ENCODE measurements at places on chromosomes 5 and 9.

GRCh38 chr9:121309171-121309570, 41.2 kb downstream of the GSN start:
- DNase-seq, result no peak

DNA sequence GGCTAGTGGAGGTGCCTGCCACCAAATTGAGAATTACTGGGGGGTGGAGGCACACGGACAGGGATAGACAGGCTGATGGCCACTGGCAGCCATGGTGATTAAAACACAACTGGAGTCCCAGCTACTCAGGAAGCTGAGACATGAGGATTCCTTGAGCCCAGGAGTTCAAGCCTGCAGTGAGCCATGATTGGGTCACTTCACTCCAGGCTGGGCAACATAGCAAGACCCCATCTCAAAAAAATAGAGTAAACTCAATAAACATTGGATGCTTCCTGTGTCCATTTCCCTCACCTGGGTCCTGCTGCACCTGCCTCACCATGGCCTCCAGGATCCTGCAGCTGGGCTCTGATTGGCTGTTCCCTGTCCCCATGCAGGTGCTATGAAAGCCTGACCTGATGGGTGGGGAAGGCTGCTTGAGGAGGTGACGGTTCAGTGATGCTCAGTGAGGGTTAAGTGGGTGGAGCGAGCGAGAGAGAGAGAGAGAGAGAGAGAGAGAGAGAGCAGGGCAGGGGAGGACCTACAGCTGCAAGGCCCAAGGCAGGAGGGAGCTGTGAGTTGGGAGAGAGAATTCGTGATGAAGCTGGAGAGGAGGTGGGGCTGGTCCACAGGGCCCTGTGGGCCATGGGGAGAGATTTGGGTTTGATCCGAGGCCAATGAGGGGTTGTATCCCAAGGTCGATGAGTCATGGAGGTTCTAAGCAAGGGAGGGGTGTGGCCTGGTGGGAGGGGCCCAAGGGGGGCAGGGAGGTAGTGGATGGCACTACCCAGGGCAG, 36.7 kb upstream of the FUBP3 start:
- DNase-seq, result no peak

- DNase-seq, result no peak
Observed at GRCh38 chr5:178770621-178771020, 40.2 kb upstream of the ZNF354A start.

GRCh38 chr5:137233726-137234125, 265.4 kb downstream of the SPOCK1 start:
- DNase-seq, result no peak

DNA sequence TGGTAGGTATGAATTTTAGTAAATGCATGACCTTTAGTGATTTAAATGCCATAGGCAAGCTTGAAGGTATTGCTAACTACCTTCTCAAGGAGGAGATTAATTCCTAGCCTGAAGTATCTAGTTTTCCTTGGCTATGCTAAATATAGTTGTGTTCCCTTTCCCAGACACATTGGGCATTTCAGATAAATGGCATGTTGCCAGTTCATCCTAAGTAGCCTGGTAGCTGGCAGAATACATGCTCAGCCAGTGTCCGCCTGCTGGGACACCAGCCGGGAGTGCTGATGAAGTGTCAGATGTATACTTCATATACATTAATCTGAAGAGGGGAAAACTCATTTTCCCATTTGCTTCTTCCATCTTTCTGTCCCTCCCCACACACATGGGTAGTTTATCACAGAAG, 196.9 kb downstream of the MAST4 start:
- DNase-seq, result no peak

DNA sequence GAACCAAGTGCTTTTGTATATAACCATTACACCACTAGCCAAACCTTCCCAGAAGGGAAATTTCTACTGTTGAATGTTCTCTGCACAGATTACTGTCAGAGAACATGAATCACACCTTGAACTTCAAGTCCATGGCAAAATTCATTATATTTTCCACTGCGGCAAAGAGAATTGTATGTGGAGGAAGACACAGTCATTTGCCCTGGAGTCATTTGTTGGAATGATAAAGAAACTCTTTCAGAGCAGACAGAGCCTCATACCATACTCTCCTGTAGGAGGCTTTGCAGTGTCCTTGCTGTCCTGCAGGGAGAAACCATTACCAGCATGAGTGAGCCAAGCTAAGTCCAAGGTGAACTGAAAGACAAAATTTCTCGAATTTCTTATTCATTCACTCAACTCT, 369.0 kb downstream of the ARHGEF28 start:
- DNase-seq, result no peak

GRCh38 chr5:134119720-134120119, 5.2 kb downstream of the TCF7 start:
- DNase-seq, result no peak

GRCh38 chr9:95874989-95875304, 544 bp upstream of the ERCC6L2 start:
- DNase-seq, result peak; percentile 32

DNA sequence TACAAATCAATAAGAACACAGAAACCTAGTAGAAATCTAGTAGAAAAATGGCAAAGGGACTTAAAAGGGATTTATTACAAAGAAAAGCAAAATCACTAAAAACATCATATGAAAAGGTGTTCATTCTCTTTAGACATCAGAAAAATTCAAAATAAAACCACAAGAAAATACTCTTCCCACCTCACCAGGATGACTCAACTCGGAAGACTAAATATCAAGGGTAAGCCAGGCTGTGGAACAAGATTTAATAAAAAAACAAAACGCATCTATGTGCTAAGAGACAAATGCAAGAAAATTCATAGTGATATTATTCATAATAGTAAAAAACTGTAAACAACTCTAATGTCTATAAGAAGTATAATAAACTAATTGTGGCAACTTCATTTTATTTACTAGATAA, 181.6 kb upstream of the GHR start:
- no peak for DNase-seq

DNA sequence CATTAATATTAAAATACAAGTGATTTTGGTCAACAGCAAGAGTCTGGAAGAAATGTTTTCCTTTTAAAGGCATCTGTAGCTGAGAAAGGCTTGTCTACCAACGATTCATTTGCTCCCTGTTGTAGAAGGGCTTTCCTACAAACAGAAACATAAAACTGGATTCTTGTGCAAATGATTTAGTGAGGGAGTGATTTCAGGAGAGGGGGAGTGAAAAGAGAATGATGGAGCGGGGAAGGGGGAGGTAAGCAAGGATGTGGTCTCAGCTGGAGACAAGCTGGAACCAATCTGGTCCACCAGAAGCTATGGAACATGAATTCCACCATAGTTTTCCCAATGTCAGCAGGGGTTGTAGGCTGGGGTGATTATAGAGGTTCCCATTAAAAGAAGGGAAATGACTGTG, 196.3 kb downstream of the FBXO4 start:
- no peak for DNase-seq

- DNase-seq, result no peak
Observed at GRCh38 chr9:32581512-32582143, 8.7 kb upstream of the NDUFB6 start.

DNA sequence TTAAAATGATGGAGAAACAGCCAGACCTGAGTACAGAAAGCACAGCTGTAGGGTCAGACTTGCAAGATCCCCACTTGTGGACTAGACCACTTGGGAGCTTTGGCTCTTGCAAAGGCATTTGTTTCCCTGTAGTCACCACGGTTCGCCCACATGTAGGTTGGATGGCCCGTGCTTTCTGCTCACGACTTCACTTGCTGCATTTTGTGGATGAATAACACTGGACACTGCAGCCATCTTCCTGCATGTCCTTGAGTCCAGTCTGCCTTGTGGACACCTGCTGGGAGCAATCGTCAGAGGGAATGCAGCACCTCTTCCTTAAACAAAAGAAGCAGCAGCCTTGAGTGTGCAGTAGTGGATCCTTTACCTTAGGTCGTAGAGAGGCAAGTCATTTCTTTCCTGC, 372.9 kb upstream of the IRX2 start:
- no peak for DNase-seq

GRCh38 chr5:93055971-93056370, 525.0 kb downstream of the NR2F1-AS1 start:
- no peak for DNase-seq

GRCh38 chr5:132055808-132056609, 4.4 kb upstream of the IL3 start:
- peak; percentile 20 for DNase-seq

DNA sequence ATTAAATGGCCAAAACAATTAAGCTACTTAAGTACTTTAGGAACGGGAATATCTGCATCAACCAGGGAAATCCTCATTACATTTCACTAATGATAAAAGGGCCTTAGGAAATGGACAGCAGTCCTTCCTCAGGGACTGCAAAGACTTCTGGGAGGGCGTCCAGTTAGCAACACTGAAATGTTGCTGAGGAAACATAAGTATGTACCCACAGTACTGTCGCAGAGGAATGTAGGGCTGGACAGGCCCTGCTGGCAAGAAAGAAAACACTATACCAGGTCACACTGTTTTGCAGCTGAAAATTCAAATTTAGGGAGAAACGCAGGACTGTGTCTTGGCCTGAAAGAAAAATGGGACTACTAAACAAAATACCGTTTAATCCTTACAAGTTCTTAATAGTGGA, 1.3 kb downstream of the C5orf15 start:
- no peak for DNase-seq

GRCh38 chr9:94157050-94157801, 73.0 kb downstream of the PTPDC1 start:
- DNase-seq, result no peak

- DNase-seq, result no peak
Observed at GRCh38 chr5:133287500-133287899, 235.7 kb downstream of the HSPA4 start.

DNA sequence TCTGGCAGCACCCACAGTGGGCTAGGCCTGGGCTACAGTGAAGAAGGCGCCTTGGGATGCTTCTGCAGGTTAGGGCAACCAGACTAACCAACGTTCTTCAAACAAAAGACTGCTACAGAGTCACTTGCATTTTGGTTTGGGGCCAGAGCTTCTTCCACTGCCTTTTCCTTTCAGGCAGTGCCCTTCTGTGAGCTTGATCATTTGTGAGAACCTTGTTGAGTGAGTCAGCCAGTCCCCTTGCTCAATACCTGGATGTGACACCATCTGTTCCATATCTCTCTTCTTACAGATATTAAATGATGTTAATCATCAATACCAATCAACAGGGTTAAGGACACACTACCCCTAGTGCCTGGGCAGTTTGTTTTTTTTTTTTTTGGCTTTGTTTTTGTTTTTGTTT, 46.5 kb upstream of the VDAC1 start:
- no peak for DNase-seq

GRCh38 chr9:107540164-107540561, 50.6 kb upstream of the KLF4 start:
- DNase-seq, result no peak

DNA sequence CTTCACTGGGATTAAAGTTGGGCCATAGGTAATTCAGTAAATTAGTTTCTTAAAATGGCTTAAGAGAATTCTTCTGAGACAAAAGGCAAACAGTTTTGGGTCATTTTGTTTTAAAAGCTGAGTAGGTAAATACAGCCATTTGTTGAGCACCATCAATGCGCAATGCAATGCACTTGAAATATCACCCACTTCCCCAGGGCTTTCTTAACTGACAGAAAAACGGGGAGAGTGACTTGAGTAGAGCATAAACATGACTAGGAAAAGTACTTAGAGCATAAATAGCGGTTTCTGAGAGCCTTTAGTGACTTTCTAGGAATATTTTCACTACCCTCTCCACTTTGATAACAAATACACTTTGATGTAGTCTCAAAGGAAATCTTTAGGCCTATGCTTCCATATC, 27.2 kb downstream of the MLANA start:
- no peak for DNase-seq

- no peak for DNase-seq
Observed at GRCh38 chr9:14025741-14026140, 288.2 kb downstream of the NFIB start.

GRCh38 chr9:38639577-38639940, 19.2 kb upstream of the ANKRD18A start:
- DNase-seq, result no peak

DNA sequence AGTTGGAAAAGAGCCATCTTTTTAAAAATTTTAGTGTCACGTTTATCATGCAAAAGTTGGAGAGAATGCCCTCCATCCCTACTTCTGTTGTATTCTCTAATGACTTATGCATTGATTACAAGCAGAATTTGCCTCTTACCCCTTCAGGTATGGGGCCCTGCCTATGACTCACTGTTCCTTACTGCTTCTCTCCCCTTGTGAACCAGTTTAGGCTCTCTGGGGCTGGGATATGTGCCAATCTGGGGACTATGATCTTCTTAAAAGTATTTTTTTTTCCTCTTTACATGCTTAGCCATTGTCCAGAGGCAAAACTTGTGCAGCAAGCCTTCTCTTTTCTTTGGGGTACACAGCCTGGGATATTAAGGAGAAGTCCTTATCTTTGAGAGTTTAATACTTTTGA, 37.4 kb downstream of the CAMK4 start:
- DNase-seq, result no peak

DNA sequence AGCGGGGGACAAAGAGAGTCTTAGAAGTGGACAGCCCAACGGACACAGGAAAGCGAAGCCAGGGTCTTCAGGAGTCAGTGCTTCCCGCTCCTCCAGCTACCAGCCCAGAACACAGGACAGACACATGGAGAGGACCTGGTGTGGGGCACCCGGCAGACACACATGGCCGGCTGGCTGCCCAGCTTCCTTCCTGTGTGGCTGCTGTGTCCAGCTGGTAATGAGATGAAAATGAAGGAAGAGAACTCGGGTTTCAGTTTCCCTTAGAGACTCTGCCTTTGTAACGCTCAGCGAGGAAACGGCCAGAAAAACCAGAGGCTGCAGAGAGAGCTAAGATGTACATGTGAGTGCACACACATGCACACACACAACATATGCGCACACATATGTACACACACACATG, 87.5 kb downstream of the SECISBP2 start:
- no peak for DNase-seq

DNA sequence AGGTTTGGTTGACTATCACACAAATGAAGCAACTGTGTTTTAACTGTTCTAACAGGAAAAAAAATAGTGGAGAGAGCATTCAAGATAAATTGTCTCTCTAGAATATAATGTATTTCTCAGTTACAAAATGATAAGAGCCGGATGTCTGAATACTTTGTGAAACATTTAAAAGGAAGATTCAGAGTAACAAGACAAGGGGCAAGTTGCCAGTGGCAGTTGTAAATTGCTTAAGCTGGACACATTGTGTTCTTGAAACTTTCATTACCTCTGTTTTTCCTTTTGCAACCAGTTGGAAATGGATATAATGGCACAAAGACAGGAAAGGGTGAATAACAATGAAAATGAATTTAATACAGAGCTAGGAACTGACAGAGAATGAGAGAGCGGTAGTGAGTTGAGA, 15.2 kb upstream of the TBCA start:
- DNase-seq, result no peak

Data from activated T-helper 1 cell treated with Interleukin-2 at 50 U/mL for 16 hours (primary cell).